ENCODE measurements at places on chromosomes 7 and 10.

DNA sequence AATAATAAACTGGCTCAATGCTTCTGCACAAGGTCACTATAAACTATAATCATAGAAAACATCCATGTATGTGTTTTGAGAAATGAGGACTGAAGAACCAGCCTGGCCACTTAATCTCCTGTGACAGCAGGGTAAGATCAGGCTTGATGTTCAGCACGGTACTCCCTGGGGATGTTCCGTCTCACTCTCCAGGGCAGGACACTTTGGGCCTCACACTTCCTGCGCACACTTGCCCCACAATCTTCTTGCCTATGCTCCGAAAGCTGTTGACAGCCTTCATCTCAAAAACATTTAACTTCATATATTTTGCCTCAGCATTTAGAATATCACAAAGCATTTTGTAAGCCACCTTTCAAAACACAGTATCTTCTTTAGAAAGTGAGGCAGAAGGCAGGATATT is 92.7 kb downstream of the PARD3 start:
- no peak for DNase-seq

DNA sequence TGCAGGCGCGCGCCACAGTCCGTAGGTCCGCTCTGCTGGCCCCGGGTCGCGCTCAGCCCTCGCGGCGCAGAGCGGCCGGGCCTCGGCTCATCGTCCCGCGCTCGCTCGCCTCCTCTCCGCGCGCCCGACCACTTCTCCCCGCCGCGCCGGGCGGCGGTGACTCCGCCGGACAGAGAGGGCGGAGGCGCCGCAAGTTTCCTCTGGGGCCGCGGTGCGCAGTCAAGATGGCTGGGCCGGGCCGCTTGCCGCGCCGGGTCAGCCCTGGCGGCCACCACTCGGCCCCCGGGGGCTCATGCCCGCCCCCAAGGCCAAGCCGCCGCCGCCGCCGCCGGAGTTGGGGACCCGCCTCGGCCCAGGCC is 441 bp downstream of the FZD8 start:
- no peak for DNase-seq

DNA sequence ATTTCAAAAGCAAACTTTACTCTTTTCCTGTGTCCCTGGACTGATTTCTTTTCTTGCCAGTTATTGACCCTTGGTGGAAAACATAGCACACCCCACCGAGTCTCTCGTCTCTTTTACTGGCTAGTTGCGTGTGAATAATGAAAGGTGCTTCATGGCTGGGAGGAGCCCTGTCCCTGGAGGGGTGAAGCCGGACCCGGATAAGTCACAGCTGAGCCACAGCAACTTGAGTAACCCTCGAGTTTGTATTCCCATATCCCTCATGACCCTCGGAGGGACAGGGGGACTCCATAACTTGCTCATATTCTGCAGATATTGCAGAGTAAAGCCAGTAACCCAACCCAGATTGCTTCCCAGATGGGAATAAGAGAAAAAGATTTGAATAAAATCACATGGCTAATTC is 147.5 kb upstream of the FRMD4A start:
- DNase-seq = no peak

GRCh38 chr7:142587578-142588191 is 161.6 kb upstream of the PRSS1 start:
- DNase-seq = no peak

GRCh38 chr7:133331861-133332260 is 79.0 kb downstream of the EXOC4 start:
- DNase-seq = no peak

DNA sequence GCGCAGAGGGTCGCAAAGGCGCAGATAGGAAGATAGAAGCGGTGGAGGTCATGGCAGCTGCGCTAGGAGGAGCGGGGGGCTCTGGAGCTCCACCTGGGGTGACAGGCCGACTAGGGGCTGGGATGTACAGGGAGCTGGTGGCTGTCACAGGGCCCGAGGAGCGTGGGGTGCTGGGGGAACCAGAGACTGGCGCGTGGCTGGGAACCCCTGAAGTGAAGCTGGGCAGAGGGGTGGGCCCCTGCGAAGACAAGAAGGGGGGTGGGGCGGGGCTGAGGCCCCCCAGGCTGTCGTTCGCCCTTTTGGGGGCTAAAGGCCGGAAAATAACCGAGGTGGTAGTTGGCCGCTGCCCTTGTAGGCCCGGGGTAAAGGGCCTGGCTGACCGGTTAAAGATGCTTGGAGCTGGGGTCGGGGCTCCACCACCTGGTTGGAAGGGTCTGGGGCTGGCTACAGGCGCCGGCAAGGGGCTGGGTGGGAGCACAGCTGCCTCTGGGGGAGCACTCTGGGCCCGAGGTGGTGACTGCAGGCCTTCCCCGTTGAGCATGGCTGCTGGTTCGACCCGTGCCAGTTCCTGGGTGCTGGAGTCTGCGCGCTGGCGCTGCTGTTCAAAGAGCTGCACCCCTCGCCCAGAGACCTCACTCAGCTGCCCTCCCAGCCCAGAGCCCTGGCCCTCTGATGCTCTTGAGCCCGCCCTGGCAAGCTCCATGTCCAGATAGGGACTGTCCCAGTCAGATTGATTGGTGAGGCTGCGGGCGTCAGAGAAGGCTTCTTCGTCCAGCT is 6.8 kb upstream of the MYOZ1 start:
- no peak for DNase-seq

GRCh38 chr7:55570939-55571338 is 1.4 kb downstream of the VOPP1 start:
- no peak for DNase-seq

DNA sequence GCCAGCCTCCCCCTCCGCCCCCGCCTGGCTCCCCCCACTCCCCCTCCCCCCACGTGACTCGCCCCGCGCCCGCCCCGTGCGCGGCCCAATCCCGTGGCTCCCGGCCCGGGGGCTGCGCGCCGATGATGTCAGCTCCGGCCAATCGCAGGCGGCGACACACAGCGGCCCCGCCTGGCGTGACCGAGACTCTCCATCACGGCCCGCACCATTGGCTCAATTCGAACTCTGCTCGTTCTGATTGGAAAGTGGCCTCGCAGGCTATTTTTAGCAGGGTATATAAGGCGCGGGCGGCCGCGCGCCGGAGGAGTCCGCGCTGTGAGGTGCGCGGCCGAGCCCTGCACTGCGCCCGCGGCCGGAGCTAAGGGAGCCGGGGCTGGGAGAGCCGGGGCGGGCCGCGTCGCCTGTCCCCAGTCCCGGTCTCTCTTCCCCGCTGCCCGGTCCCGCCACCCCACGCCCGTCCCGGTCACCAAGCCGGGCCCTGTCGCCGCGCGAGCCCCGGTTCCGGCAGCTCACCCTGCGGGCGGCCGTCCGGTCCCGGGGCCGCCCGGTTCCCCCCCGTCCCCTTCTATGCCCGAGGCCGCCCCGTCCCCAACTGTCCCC is 342 bp upstream of the KLF6 start:
- peak; percentile 98 for DNase-seq

DNA sequence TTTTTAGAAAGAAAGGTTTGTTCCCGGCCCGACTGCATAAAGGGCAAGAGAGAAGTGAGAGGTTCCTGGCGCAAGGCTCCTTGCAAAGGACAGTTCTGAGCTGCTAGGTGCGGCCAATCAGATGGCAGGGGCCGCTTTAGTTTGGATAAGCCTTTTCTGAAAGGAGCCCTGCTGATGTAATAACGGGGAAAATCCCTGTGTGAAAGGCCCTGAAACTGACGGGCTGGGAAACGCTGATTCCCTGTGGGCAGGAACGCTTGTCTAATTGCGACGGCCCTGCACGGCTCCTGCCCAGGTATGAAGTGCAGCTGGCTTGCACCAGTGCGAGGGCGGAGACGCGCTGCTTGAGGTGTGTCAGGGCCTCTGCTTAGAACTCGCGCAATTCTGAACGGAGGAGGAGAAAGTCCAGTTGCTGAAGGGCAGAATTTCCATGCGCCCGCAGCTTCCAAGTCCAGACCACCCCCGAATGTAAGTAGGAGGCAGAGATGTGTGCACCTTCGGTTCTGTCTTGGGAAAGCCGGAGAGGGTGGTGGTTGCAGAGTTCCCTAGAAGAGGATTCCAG is 30.5 kb downstream of the TACC2 start:
- DNase-seq = no peak

- DNase-seq = no peak
Measured at GRCh38 chr10:96288151-96288621, 16.0 kb upstream of the DNTT start.

DNA sequence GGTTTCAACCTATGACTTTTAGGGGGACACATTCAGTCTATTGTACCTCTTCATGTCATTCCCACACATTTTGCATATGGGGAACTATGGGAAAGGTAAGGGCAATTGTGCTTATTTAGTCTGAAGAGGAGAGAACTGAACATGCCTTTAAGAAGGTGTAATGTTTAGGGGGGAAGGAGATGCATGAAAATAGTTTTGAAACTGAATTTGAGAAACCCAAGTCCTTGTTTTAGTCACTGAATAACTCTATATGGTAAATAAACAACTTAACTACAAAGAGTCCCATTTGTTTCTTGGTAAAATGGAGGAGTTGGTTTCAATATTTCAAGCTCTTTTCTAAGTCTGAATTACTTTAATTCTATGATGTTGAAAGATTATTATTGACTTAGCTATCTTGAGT is 166.1 kb downstream of the DNAJB9 start:
- DNase-seq = no peak

DNA sequence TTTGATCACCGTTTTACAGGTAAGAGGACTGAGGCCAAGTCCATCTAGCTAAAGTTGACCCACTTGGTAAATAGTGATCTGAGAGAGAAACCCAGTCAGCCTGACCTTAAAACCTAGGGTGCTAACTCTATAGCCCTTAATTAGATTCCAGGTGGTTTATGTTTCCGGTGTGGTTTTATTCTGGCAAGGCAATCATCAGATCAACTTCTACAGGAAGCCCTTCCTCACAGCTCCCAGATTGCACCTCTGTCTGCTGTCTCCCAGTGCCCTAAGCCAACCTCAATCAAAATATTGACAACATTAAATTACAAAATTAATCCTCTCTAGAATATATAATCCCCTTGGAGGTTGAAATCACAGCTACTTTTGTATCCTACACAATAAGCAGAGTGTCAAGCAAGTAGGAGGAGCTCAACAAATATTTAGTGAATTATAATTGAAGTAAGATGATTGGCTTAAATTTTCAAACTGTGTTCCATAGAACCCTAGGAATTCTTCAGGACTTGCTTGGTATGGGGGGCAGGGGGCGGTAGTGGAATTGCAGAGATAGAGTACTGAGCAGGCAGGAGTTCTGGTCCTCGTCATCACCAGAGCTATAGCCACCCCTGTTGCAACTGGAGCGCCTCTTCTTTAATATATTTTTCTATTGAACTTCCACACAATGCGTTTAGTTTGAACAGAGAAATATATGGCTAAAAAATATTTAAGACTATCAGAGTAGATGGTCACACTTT is 692.8 kb upstream of the LRRN3 start:
- no peak for DNase-seq

DNA sequence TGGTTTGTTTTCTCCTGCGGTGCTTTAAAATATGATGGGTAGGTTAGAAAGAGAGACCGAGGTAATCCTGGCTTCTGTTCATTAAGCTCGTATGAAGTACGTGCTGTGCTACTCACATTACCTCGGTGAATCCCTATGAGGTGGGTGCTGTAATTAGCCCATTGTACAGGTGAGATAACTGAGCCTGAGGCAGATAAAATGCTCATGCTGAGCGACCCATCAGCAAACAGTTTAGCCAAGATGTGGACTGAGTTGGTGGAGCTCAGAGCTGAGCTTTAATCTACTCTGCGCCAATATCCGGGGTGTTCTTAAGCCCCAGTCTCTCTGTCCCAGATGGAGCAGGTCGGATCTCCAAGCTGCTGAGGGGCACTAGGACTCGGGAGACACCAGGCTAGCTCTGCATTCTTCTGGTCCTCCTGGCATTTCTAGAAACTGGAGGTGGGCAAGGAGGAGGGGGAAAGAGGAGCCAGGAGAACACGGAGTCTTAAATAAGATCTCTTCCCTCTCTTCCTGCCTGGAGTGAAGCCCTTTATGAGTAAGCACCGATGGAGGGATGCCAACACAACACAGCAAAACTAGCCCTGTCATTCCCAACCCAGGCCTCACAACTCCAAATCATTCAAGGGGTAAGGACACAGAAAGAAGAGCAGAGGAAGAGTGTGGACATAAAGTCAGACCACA is 458.5 kb downstream of the KCNMA1 start:
- no peak for DNase-seq

- DNase-seq = no peak
Measured at GRCh38 chr7:25988640-25989039, 163.4 kb upstream of the NFE2L3 start.

DNA sequence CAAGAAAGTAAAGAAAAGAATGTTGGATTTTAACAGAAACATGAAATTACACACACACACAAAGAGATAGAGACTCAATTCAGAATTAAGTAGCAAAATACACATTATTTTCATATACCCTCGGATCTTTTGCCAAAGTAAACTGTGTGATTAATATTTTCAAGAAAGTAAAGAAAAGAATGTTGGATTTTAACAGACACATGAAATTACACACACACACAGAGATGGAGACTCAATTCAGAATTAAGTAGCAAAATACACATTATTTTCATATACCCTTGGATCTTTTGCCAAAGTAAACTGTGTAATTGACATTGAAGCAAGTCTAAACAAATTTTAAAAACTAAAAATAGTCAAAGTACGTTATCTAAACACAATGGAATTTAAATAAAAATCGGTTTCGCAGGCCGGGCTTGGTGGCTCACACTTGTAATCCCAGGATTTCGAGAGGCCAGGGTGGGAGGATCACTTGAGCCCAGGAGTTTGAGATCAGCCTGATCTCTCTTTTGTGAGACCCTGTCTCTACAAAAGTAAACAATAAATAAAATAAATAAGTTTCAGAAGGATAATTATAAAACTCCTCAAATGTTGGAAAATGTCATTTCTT is 337.3 kb upstream of the MAGI2 start:
- DNase-seq = no peak

DNA sequence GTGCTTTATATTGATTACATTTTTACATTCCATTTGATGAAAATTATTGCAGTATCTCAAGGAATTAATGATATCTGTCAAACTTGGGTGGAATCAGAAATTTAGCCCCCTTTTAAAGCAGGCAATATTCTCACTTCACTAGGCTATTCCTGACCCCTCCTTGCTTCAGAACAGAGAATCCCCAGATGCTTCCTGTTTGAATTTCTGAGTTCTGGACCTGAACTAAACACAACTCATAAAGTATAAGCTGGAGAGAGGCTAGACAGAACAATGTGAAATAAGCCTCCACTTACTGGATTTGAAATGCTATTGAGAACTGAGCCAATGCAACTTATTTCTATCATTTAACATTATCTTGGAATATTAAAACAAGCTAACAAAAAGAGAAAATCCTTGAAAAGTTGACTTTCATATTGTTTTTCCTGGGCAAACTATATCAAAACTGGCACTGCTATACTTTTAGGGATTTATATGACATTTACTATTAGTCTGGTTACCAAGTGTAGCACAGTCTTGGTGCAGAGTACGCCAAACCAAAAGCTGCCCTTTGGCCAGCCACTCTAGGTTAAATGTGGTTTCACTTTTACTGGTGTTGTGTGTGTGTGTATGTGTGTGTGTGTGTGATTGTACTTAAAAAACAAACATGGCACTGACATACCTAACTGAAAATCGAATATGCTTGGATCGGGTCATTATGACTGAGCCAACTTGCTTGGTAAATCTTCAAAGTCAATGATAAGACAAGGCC is 19.0 kb upstream of the AGMO start:
- DNase-seq = no peak

- no peak for DNase-seq
Measured at GRCh38 chr7:26789481-26790184, 74.8 kb downstream of the SKAP2 start.

Measured in caudate nucleus (tissue), 63 donors.